ENCODE measurements at places on chromosomes 5 and 9.

- DNase-seq, result no peak
These were observed 4.2 kb upstream of the NINJ1 start for GRCh38 chr9:93138171-93138764.

- DNase-seq, result no peak
These were observed 641.8 kb downstream of the TLE4 start for GRCh38 chr9:80213613-80214012.

DNA sequence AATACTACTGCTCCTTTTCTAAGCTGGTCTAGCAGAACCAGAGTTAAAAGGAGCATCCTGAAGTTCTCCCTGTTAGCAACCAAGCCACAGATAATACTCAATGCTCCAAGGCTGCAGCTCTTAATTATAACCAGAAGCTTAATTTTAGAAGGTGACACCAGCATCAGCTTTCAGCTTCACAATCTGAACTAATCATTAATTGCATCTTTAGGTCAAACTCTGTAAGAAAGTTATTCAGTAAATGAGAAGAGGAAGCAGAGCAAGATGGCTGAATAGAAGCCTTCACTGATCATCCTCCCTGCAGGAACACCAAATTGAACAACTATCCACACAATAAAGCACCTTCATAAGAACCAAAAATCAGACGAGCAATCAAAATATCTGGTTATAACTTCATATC lies 38.5 kb downstream of the APBA1 start:
- DNase-seq, result no peak

- DNase-seq, result no peak
These were observed 19.0 kb downstream of the DYNC2I2 start for GRCh38 chr9:128637656-128638055.

- no peak for DNase-seq
These were observed 75.6 kb downstream of the ST8SIA4 start for GRCh38 chr5:100827481-100827889.

GRCh38 chr5:65796269-65796668 lies 74.3 kb downstream of the NLN start:
- DNase-seq, result no peak

- DNase-seq, result no peak
These were observed 4.3 kb upstream of the TCOF1 start for GRCh38 chr5:150353032-150353675.

DNA sequence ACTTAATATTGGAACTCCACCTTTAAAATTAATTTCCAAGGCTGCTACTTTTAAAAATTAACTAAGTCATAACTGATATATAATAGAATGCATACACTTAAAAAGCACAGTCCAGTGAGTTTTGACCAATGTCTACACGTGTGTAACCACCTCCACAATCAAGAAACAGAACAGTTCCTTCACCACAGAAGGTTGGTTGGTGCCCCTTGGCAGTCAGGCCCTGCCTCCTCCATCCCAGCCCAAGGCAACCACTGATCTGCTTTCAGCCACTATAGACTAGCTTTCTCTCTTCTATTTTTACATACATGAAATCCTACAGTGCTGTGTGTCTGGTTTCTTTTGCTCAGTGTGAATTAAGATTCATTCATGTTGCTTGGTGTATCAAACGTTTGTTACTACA lies 215.2 kb downstream of the CRB2 start:
- no peak for DNase-seq

All from activated T-helper 1 cell treated with anti-CD3 and anti-CD28 coated beads, Interleukin-2, amount 50 U/mL, for 16 hours (primary cell).